ENCODE measurements at places on chromosomes 5 and 9.

- no peaks in the 10 kb centered on the region for H3K27me3 ChIP-seq
- H3K36me3 ChIP-seq, result no peaks in the 10 kb centered on the region
- peaks cover 10% of the 10 kb centered on the region for H3K4me1 ChIP-seq
- DNase-seq, result peak; percentile 9
These were observed 203.4 kb downstream of the MCTP1 start for GRCh38 chr5:95081500-95081960.

DNA sequence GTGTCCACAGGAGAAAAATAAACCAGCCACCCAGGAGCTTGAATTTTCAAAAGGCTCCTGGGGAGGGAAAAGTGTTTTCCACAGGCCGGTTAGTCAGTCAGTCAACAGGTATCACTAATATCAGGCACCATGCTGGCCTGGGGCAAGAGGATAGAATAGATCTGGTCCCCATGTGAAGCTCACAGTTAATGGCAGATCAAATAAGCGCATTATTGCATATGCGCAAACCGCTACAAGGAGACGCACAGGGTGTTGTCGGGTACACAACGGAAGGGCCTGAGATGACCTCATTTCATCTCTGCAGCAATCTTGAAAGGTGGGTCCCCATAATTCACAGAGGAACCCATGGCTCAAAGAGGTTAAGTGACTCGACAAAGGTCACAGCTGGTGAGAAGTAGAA is 260.7 kb downstream of the CRB2 start:
- H3K27ac ChIP-seq, result no peak overlapping the region
- no peak overlapping the region for H3K4me3 ChIP-seq
- no peak for DNase-seq
- H3K27me3 ChIP-seq, result no peaks in the 10 kb centered on the region
- no peaks in the 10 kb centered on the region for H3K36me3 ChIP-seq
- H3K4me1 ChIP-seq, result peaks cover 5% of the 10 kb centered on the region

DNA sequence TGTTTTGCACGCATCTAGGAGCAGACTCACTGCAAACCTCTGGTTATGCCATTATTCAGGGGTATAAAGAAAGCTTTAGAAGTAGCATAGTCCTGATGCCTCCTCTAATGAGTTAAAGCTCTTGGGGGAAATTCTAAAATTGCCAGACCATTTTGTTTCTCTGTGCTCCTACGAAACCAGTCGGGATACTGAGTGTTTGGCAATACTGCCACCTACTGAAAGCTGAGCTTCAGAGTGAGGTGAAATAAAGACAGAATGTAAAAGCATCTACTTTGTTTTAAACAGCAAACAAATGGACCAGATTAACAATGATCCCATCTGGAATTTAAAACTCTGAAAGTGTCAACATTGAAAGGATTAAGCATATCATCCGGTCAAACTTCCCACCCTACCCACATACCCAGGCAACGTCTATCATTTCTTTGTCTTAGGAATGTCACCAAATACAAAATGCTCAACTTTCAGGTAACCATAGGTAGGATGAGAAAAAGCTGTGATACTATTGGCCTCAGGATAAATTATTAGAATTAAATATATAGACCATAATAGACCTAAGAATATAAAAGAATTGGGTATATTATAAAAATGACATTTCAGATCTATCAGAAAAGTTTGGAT is 77.8 kb upstream of the SHISAL2B start:
- DNase-seq, result no peak
- H3K36me3 ChIP-seq, result no peaks in the 10 kb centered on the region
- H3K27me3 ChIP-seq, result no peaks in the 10 kb centered on the region
- no peaks in the 10 kb centered on the region for H3K4me1 ChIP-seq

DNA sequence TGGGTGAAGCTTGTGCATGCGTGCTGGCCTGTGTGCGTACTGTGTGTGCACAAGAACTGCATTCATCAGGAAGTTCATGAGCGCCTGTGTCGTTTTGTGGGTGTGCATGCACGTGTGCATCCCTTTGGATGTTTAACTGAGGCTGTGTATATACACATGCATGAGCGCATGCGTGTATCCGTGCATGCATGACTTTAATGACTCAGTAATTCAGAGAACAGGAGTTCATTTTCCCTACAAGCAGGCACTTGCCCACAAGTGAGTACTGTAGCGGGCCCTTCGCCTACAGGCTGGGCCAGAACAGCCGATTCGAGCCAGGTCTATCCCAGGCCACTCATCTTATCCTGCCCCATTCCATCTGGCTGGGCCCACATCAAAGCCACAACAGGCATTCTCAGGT is 29.8 kb downstream of the CORO2A start:
- no peak overlapping the region for H3K4me3 ChIP-seq
- no peaks in the 10 kb centered on the region for H3K36me3 ChIP-seq
- no peaks in the 10 kb centered on the region for H3K27me3 ChIP-seq
- no peak overlapping the region for H3K27ac ChIP-seq

DNA sequence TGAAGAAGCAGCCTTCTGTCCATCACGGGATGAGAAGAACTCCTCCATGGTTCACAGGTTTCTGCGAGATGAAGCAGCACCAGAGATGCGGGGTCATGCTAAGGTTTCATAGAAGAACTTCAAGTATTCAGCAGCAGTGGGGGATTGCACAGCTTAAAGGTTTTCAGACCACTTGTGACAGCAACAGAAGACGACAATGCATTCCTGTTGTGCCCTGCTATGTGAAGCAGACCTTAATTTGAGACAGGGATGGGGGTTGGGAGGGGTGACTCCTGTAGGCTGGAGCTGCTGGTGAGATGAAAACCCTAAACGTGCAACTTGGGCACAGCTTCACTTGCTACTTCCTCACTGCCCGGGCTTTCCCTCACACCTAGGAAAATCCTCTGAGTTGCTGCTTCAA is 256.0 kb downstream of the SLIT3 start:
- H3K4me1 ChIP-seq, result no peaks in the 10 kb centered on the region
- no peaks in the 10 kb centered on the region for H3K36me3 ChIP-seq
- no peaks in the 10 kb centered on the region for H3K27me3 ChIP-seq
- no peak overlapping the region for H3K27ac ChIP-seq

GRCh38 chr5:156800929-156801328 is 49.2 kb upstream of the PPP1R2B start:
- no peak overlapping the region for H3K27ac ChIP-seq
- no peaks in the 10 kb centered on the region for H3K36me3 ChIP-seq
- H3K4me1 ChIP-seq, result no peaks in the 10 kb centered on the region
- peaks cover 4% of the 10 kb centered on the region for H3K27me3 ChIP-seq
- H3K4me3 ChIP-seq, result no peak overlapping the region

DNA sequence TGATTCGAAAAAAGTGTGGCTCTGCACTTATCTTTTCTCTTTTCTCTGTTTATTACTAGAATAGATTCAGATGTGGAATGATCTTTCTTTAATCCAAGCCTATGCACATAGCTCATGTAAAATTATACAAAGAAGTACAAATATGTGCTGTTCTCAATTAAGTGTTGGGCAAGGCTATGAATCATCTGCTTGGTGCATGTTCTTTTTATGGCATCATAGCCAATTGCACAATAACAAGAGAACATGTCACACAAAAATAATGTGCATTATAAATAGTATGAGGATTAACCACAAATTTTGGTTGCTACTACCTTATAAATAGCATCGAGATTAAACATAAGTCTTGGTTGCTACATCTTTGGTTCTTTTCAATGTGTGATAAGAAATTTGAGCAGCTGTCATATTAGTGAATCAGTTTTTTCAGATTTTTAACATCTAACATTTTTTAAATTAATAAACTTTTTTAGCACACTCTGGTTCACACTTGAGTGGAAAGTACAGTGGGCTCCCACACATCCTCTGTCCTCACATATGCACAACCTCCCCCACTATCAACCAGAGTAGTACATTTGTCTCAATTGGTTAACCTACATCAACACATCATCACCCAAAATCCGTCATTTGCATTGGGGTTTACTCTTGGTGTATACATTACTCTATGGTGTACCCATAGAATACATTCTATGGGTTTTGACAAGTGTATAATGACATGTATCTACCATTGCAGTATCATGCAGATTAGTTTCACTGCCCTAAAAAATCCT is 6.8 kb upstream of the RECK start:
- H3K4me3 ChIP-seq, result no peak overlapping the region
- H3K4me1 ChIP-seq, result peaks cover 4% of the 10 kb centered on the region
- H3K27me3 ChIP-seq, result no peaks in the 10 kb centered on the region
- no peaks in the 10 kb centered on the region for H3K36me3 ChIP-seq
- no peak overlapping the region for H3K27ac ChIP-seq

DNA sequence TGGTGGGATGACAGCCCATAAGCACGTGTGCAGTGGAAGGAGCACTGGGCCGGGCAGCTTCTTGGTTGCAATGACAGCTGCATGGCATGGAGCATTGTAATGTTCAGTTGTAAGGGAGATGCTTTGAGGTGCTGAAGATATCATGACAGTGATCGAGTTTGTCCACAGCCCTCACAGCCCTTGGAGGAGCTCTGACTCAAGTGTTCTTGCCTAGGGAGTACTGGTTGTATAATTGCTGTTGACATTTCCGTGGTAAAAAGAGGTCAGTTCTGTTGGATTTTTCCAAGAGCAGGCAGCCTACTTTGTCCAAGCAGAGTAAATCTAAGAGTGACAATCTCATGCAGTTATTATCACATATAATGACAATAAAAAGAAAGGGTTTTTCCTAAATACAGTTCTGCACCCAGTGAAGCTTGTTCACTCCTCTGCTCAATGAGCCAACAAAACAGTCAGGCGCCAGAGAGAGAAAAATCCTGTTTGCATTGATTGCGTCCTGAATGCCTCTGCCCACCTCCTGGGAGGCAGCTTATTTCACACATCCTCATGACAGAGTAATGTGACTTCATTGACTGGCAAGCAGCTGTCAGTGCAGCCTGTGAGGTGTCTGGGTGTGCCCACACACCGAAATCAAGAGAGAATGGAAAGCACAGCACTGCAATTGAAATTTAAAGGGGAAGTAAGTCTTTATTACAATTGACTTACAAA is 248.0 kb downstream of the NTRK2 start:
- no peak overlapping the region for H3K4me3 ChIP-seq
- no peak overlapping the region for H3K27ac ChIP-seq
- H3K4me1 ChIP-seq, result no peaks in the 10 kb centered on the region
- H3K27me3 ChIP-seq, result no peaks in the 10 kb centered on the region
- DNase-seq, result no peak
- no peaks in the 10 kb centered on the region for H3K36me3 ChIP-seq

GRCh38 chr5:180873615-180874520 is 12.8 kb upstream of the ZFP62 start:
- DNase-seq, result no peak
- no peak overlapping the region for H3K4me3 ChIP-seq
- H3K36me3 ChIP-seq, result no peaks in the 10 kb centered on the region
- H3K4me1 ChIP-seq, result no peaks in the 10 kb centered on the region
- no peak overlapping the region for H3K27ac ChIP-seq

DNA sequence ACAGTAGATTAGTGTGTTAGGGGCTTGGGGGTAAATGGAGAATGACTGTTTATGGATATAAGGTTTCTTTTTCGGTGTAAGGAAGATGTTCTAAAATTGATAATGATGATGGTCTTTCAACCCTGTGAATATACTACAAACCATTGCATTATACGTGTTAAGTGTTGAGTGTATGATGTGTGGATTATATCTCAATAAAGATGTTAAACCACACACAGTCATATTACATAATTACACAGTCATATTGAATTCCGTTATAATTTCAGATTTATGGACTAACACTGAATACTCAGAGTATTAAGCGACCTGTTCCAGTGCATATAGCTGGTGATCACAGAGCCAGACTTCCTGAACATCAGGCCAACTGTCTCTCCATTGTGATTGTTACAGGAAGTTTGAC is 68.1 kb downstream of the F2RL2 start:
- H3K27ac ChIP-seq, result no peak overlapping the region
- peaks cover 11% of the 10 kb centered on the region for H3K4me1 ChIP-seq
- no peaks in the 10 kb centered on the region for H3K36me3 ChIP-seq

DNA sequence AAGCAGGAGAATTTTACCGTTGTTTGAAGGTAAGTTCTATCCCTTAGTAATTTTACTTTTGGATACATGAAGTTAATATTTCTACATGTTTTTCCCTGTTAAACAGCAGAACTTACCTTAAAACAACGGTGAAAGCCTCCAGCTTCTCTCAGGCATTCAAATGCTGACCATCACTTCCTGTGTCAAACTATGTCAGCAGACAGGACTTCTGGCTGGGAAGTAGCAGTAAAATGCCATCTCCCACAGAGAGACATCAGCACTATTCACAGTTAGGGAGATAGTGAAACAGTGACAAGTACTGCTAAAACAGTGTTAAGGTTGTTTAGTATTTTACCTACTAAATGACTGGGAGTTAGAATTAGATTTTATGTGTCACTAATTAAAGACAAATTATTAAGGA is 34.2 kb upstream of the GOLGA1 start:
- no peaks in the 10 kb centered on the region for H3K27me3 ChIP-seq
- DNase-seq, result no peak
